ENCODE measurements at places on chromosomes 5 and 9. TPM values are rescaled to one million over a fixed set of nuclear protein-coding genes. Genes with fewer than 3 reads are reported as not detected.
A peak's percentile ranks its signal among the peaks of the same experiment; 100 is the strongest.

The HSPB3 gene
- 257 TPM for total RNA-seq

DNA sequence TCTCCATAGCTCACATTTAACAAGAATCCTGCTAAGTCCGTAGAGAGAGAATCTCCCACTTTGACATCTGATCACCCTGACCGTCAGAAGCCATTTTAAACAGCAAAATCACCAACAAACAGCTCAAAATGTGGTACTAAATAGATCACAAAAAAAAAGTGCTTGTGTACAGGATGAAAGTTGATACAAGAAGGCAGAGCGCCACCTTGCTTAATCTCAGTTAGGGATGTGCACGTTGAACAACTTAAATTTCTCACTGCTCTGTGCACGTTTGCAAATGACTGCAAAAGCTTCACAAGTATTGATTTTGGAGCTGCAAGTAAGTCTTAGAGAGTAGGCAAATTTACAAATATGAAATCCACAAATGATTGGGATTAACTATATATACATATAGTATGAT, 63.1 kb upstream of the NREP start:
- DNase-seq: no peak

GRCh38 chr5:35842856-35843255, 13.8 kb upstream of the IL7R start:
- no peak for DNase-seq

DNA sequence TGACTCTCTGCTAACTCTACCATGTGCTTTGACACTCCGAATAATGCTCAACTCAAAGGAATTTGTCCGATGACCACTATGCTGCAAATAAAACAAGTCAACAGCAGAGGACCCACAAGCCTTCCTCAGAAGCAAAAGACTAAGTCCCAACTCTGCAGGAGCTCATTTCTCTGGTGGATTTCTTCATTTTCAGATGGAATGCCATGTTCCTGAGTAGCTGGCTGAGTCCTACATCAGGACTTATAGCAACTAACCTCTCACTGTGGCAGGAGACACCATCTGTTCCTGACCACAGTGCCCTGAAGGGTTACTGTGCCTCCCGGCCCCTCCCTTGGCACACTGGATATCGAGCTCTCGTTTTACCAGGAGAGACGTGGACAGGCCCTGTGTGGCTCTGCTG, 20.8 kb downstream of the LHFPL2 start:
- DNase-seq: no peak

DNA sequence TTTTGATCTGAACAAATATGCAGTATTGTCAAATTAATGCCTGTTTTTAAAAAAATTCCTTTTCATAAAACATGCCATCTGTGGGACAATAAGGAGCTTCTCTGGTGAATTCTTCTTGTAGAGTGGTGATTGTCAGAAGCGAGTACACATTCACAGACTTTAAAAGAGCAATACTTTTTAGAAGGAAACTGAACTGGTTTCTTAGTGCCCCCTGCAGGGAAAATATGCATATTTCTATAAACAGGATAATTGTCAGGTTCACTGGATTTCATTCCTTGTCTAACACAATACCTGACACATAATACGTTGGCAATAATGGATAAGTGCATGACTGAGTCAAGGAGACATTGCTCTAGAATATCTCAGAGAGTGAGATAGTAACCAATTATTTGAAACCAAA, 133.7 kb downstream of the KIF4B start:
- no peak for DNase-seq

DNA sequence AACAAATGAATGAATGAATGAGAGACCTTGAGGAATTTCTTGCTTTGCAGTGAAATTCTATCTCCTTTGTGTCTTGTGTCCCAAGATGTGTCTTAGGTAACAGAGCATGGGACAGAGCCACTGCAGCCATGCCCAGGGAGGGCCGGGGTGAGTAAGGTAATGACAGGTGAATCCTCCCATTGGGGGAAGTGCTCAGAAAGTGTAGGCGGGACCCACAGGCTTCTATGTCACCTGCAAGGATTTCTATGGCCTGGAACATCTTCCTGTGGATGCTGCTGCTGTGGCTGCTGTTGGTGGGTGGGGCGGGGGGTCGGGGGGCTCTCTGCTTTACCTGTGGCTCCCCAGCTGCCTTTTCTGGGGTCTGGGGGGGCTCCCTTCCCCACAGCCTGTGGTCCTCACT, 133.6 kb upstream of the IER5L start:
- DNase-seq: no peak

DNA sequence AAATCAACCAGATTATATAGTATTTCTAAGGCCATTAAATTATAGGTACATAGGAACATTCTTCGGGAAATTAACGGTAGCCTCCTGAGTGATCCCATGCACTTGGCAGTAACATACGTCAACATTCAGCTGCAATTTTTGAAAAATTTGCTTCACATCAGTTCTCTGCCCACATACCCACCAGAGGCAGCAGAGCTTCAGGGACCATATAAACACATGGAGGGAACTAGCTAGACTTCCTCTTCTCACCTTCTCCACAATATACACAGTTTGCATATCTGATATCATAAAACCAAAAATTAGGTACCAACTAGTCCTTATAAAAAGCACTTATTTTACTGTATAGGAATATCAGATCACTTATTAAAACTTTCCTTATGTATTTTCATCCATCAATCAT, 4.8 kb downstream of the PSIP1 start:
- no peak for DNase-seq

- no peak for DNase-seq
Measured at GRCh38 chr5:41893074-41893851, 10.9 kb upstream of the RIMOC1 start.

DNA sequence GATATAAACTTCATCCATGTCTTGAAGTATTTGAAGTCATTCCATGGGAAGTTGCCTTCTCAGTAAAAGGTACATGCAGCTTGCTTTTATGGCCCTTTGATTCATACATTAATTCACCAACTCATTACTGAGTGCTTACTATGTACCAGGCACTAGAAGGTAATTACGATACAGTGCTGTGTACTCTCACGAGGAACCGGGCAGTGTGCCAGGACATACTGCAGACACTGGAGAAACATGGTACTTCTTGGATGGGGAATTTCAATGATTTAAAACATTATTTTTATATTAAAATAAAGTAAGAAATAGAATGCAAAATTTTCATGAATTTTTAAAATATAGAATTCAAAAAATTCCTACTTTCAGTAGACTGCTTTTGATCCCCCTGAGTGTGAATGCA, 71.4 kb upstream of the WDR41 start:
- no peak for DNase-seq

DNA sequence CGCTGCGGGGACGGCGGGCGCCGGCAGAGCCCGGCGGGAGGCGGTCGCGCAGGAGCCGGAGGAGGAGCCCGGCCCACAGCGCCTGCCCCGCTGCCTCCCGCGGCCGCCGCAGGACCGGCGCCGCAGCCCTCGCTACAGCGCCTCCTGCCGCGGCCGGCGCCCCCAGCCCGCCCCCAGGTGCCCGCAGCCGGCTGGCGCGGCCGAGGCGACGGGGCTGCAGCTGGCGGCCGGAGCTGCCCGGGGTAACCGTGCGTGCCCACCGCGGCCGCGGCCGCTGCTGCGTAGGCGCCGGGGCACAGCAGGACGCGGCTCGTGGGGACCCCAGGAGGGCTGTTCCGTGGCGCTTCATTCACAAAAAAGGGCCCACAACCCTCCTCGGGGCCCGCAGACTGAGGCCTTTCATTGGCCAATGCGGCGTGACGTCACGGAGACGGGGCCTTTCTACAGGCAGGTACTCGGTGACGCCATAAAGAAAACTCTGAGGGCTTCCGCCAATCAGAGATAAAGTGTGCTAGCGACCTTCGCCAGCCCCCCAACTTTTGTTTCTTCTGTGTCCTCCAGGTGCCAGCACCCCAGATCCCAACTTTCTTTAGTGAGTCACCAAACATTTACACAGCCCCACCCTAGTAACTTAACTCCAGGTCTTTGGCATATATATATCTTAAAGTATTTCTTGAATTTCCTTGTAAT, at the start of gene CDC14B:
CDC14B (minus strand) TSS at position 353 of the 690 bp plus-strand sequence. CDS start 465 bp downstream, outside the sequence.
- DNase-seq: peak; percentile 97

DNA sequence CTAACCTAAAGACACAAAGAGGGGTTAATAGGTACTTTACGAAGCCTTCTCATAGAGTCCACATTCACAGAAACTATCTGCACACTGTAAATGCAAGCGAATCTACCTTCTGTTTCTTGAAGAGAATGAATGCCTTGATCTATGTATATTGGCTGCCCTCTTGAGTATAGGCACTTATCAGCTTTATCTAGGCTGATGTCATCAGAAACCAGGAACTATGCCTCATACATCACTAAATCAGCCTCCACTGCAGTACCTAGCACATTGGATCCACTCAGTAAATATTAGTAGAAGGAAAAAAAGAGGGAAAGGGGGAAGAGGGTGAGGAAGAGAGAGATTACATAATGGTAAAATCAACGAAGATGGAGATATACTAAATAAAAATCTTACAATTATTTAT, 477.1 kb downstream of the CAAP1 start:
- DNase-seq: no peak

The FAF2 gene
- 24.2 TPM for total RNA-seq

GRCh38 chr9:37010180-37010579, 23.9 kb downstream of the PAX5 start:
- DNase-seq: no peak

DNA sequence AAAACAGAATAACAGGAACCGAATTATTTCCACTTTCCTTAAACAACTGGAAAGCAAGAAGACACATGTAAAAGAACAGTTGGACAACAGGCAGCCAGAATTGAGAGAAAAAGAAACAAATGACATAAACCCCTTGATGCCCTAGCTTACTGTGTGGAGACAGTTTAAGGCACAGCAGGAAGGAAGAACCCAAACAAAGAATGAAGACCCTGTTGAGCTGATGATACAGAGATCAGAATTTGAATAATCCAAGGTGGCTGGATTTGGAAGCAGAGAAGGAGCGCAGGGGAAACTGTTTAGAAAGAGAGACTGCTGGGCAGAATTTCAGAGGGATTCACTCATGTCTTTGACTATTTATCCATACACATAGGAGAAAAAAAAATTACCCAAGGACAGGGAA, 316.3 kb upstream of the POU5F2 start:
- no peak for DNase-seq

- DNase-seq: no peak
Measured at GRCh38 chr5:173333925-173334661, 5.9 kb upstream of the STC2 start.

GRCh38 chr5:32445287-32445758, 783 bp upstream of the ZFR start:
- DNase-seq: no peak

The COL15A1 gene
- 455 TPM for total RNA-seq

The NXNL2 gene
- 0.72 TPM for total RNA-seq

The NKD2 gene
- 7.3 TPM for total RNA-seq

DNA sequence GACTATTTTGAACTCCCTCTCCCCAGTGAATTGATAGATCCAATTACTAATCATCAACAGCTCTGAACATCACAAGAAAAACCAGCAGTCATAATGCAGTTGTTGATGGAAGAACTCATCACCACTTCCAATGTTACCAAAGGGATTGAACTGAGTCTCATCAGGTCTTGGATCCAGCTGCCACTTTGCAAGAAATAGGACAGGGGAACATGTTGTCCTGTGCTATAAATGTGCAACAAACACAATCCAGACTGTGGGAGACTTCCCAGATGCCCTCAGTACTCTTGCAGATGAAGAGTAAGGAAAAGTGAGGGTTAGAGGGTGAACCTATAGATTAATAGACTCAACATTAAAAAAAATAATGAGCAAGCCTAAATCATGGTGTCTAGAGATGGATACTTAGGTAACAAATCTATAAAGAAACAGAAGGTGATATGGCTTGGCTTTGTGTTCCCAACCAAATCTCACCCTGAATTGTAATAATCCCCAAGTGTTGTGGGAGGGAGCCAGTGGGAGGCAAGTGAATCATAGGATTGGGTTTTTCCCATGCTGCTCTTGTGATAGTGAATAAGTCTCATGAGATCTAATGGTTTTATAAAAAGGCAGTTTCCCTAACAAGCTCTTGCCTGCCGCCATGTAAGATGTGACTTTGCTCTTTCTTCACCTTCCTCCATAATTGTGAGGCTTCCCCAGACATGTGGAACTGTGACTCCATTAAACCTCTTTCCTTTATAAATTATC, 63.4 kb upstream of the PAPPA start:
- DNase-seq: no peak

- DNase-seq: peak; percentile 48
Measured at GRCh38 chr9:122228568-122229484, at the start of gene LHX6. Gene LHX6, minus strand, starts transcription at chr9:122228957. Its CDS starts 217 bp downstream, at chr9:122228740.

DNA sequence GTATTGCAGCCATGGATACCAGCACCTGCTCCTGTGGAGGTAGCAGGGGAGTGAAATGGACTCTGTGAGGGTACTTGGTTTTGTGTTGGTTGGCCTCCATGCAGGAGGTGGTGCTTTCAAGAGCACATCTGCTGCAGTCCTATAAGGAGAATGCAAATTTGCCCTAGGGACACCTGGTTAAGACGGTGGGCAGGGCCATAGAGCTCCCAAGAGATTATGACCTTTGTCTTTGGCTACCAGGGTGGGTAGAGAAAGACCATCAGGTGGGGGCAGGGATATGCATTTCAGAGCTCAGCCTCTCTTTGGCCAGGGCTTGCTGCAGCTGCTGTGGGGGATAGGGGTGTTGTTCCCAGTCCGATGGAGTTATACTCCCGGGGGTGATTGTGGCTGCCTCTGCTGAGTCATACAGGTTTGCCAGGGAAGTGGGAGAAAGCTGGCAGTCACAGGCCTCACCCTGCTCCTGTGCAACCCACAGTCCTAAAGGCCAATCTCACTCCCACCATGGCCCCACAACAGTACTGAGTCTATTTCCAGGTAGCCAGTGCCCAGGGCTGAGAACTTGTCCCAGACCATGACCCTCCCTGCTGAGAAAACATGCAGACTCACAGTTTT, 14.0 kb upstream of the PDLIM4 start:
- no peak for DNase-seq

DNA sequence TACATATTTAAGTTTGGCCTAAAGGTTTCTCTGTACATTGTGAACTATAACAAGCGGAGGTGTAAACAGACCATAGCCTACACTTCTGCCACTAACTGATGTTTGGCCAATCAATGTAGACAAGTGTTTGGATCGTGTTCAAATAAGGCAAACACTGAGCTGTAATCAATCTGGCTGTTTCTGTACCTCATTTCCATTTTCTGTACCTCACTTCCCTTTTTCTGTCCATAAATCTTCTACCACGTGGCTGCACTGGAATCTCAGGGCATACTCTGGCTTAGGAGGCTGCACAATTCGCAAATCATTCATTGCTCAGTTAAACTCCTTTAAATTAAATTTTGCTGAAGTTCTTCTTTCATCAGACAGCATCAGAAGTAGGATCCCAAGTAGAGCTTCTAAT, 140.9 kb downstream of the SLC25A46 start:
- no peak for DNase-seq

DNA sequence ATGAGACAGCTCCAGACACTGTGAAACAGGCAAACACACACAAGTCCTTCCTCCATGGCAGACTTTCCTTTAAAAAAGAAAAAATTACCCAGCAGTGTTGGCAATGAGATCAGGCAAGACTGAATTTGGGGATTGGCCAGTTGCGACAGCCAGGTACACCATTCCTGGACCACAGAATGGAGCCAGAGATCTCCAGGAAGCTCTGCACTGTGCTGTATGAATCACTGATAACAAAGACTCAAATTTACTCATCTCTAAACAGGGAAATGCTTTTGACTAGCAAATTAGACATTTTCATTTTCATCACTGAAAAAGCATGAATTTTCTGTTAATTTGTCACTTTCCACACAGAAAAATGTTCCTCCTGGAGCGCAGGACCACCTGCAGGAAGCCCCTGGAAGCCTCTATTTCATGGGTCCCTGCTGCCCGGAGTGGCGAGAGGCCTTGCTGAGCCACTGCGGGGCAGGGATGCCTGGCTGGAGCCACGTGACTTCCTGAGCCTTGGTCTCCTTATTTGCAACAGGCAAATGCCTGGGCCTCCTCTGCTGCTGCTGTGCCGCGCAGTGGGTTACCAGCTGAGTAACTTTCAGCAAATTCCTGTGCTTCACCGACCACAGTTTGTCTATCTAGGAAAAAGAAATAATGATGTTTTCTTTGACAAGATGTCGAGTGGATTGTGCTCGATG, 185.9 kb upstream of the ZNF618 start:
- no peak for DNase-seq

Data from tongue (tissue), 3 donors.